Nucleus accumbens (tissue), 56 donors: ENCODE measurements at places on chromosomes 2 and 18.

DNA sequence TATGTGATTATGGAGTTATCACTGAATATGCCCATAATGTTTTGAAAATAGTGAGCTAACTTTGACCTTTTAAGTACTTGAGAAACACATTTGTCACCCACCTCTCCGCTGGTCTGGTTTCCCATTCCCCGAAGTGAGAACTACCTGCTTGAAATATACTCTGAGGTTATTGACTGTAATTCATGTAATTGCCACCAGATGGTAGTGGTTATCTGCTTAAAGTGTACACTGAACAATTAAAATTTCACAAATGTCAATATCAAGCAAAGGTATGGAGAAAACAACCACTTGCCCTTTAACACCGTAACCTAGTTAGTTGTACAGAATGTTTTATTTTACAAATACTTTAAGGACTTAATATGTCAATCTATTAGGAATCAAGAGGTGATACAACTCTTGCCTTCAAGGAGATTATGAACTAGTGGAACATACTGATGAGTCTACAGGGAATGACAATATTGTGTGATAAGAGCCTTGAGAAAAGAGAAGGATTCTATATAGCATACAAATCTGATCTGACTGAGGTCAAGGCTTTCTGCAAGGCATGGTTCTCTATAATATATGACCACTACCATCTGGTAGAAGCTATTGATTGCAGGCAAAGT is 316.8 kb upstream of the KCNH7 start:
- no peak for DNase-seq

DNA sequence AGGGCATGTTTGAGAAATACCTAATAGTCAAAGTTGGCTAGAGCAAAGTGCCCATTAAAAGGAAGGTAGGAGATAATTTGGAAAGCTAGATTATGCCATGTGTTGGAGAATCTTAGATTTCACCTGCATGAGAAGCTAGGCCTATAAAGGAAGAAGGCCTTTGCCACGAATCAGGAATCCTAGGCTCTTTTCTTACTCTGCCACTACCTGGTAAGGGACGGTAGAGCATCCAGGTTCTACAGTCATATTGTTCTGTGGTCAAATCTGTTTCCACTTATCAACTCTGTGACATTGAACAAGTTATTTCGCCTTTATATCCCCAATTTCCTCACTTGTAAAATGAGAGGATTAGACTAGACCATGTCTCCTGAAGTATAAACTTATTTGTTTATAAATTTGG is 3.6 kb upstream of the KCNJ3 start:
- DNase-seq: no peak

DNA sequence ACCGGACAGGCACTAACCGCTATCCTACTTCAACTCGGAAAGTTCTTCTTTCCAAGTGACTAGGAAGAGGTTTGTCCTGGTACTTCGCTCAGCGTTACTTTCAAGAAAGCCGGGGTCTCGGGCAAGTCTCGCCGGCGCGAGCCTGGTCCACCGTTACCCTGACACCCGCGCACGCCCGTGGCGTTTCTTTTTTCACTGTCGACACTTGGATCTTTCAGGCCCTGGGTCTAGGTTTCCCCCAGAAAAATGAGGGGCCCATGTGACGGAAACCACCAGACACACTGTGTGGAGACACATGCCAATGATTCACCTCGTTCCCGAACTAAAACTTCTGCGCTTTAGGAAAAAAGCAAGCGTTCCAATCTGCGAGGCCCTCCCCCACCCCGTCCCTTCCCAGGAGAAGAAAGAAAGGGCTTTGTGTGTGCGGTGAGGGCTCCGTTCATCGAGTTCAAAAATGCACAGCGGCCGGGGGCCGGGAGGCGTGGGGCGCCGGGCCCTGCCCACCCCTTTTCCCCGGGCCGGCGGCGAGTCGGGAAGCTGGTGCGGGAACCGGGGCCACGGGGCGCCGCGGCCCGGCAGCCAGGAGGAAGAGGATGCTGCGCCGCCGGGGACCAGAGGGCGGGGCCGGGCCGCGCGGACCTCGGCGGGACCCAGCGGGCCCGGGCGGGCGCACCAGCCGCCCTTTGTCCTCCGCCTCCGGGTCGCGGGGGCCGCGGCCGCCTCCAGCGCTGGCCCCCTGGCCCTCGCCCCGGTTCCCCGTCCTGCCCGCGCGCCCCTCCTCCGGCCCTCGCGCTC is 2.6 kb downstream of the ZNF521 start:
- DNase-seq: peak; percentile 23

DNA sequence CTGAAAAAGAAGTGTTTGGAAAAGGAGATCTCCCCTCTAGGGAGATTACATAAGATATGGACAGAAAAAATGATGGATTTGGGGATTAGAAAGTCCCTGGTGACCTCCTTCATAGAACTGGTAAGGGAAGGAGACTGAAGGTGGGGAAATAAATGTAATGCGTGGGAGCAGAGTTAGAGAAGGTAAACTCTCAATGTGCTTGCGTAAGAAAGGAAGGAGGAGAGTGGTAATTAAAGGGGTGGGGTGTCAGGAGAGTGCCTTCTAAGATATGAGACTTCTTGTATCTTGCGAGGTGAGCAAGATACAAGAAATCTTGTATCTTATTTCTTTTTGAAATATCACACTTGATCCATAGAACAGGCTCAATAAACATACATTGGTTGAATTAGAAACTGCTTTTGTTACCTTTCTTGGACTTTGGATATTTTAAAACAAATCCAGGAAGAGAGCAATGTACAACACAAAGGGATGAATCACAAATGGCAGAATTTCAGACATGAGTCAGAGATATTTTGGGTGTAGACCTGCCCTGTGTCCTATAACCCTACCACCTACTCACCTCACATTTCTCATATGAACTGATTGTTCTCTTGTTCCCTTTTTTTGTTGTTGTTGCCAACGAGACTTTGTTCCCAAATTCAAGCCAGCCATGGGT is 342.4 kb downstream of the INSIG2 start:
- no peak for DNase-seq

DNA sequence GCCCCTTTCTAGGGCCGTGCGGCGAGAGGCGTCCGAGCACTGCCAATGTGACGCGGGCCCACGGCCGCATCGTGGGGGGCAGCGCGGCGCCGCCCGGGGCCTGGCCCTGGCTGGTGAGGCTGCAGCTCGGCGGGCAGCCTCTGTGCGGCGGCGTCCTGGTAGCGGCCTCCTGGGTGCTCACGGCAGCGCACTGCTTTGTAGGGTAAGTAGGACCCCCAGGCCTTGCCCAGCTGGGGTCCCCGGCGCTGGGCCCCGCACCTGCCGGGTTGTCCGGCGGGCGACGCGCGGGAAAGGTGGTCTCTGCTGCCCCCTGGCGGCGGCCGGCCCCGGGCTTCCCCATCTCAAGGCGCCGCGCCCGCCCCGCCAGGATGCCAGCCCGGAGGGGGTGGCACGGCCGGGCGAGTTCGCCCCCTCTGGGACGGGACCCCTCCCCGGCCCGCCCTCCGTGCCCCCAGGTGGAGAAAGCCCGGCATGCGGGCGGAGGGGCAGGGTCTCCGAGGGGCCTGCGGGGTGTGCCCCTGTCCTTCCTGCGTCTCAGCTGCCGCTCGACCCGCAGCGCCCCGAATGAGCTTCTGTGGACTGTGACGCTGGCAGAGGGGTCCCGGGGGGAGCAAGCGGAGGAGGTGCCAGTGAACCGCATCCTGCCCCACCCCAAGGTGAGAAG is 1.9 kb downstream of the PRSS56 start:
- peak; percentile 40 for DNase-seq

DNA sequence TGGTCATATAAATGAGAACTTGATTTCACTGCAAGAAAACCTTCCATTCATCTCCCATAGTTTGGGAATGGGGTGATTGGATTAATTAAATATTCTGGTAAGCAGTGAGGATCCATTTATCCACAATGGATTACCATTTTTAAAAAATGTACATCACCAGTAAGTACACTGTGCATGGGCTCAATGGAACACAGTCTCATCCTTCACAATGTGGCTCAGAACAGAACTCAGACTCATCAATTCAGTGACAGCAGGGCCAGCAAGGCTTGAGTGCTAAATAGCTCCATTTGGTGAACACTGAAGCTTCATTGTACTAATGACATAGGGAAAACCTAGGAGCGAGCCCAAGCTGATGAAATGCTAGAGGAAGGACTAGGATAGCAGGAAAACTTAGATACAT is 223.8 kb downstream of the CMPK2 start:
- no peak for DNase-seq

- DNase-seq: no peak
These were observed 152.9 kb downstream of the DYSF start for GRCh38 chr2:71606244-71606643.

DNA sequence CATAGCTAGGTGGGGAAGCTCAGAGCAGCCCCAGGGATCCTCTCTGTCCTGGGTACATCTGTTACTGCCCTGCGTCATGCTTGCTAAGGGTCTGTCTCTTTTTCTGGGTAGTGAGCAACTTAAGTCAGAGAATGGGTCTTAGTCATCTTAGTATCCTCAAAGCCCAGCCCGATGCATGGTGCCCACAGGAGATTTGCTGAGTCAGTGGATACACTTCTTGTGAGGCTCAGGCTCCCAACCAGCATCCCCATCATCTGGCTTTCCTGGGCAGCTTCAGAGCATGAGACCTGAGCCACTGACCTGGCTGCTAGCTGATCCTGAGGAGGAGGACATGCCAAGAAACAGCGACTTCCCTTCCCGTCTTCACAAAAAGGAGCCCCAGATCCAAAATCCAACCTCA is 10.0 kb downstream of the FOXI3 start:
- no peak for DNase-seq

DNA sequence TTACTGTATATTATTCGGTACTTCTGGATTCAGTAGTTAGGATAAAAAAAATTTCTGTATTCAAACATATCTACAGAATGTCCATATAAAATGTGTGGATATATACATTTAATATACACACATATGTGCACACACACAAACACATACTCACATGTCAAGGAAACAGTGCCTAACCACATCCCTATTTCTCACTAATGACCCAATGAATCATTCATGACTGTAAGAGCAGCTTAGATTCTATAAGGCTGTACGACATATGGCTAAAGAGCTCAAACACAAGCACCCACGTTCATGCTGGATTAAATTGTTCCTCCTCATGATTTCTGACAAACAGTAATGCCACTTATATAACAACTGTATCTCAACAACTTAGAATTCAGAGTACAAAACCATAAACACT is 457.3 kb downstream of the ADCYAP1 start:
- DNase-seq: no peak

GRCh38 chr18:33585431-33585775 is 7.4 kb downstream of the ASXL3 start:
- DNase-seq: no peak

DNA sequence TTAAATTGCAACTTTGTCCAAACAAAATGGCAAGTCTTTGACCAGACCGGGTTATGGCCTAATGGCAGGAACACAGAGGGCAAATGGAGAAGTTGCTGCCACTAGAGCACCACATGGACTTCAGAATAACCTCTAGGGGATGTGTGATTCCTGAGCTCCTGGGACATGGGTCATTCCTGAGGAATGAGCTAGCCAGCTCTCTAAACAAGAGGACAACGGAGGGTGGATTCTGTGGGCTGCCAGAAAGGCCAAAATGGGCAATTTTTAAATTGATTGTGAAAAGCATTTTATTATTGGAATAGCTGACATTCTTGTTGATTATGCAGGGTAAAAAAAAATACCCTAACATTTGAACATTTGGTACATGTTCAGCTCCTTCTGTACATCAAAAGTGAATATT is 109.8 kb upstream of the FZD5 start:
- no peak for DNase-seq

- no peak for DNase-seq
These were observed 76.1 kb downstream of the AFF3 start for GRCh38 chr2:100066246-100066645.

DNA sequence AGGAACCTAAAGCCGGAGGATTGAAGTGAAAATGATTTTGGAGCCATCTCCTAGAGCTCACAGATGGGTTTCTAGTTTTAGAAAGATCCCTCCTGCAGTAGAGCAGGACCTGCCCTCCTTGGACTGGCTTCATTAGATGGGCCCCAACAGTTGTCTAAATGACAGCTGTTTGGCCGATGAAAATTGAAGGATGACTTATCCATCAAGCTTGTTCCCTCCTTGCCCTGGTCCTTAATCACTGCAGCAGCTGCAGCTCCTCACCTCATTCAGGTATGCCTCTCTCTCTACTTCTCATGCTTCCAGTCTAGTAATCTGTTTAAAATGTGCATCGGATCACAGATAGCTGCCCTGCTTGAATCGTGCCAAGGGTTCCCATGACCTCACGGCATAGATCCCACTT is 677.6 kb downstream of the BCL11A start:
- DNase-seq: no peak

GRCh38 chr2:154720651-154721050 is 22.2 kb downstream of the KCNJ3 start:
- no peak for DNase-seq

- DNase-seq: no peak
These were observed 11.3 kb downstream of the HYCC2 start for GRCh38 chr2:201059961-201060755.

GRCh38 chr2:20196053-20196656 is 28.8 kb downstream of the SDC1 start:
- DNase-seq: no peak

- DNase-seq: peak; percentile 31
These were observed 263.8 kb downstream of the PHLPP1 start for GRCh38 chr18:62979176-62979575.

- DNase-seq: no peak
These were observed 8.1 kb upstream of the RPIA start for GRCh38 chr2:88683160-88684021.

GRCh38 chr2:221304916-221305315 is 267.2 kb downstream of the EPHA4 start:
- DNase-seq: no peak

DNA sequence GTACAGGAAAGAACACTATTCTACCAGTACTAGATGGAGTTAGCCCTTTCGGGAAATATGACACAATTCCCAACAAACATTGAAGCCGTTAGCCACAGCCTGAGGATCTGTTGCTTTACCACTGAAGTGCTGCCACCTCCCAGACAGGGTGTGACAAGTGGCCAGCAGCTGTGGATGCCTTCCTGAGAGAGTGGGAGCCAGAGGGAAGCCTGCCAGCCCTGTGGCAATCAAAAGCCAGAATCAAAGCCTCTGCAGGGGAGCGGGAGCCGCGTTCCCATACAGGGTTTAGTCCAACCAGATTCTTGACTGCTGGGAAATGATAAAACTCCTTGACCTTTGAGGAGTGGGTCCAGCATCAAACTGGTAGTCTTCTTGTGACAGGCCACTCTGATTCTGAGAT is 38.0 kb downstream of the SLC4A1AP start:
- DNase-seq: no peak

DNA sequence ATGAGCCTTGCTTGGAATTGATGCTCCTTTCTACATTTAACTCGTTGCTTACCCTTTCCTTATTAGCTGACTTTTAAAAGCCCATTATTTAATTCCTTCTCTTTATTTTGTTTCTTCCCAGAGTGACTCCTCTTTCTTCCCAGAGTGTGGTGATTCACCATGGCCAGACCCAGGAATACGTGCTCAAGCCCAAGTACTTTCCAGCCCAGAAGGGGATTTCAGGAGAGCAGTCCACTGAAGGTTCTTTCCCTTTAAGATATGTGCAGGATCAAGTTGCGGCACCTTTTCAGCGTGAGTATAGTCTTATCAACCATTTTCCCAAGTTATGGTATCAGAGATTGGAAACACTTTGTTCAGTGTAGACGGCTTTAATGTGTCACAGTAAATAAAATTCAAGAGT is 163.7 kb downstream of the LTBP1 start:
- DNase-seq: no peak

GRCh38 chr18:35588995-35589394 is 7.5 kb downstream of the GALNT1 start:
- no peak for DNase-seq

- no peak for DNase-seq
These were observed 30.9 kb downstream of the SLC66A3 start for GRCh38 chr2:11186145-11186544.
